Keratinocyte (primary cell): ENCODE measurements at places on chromosomes 6 and 20.

DNA sequence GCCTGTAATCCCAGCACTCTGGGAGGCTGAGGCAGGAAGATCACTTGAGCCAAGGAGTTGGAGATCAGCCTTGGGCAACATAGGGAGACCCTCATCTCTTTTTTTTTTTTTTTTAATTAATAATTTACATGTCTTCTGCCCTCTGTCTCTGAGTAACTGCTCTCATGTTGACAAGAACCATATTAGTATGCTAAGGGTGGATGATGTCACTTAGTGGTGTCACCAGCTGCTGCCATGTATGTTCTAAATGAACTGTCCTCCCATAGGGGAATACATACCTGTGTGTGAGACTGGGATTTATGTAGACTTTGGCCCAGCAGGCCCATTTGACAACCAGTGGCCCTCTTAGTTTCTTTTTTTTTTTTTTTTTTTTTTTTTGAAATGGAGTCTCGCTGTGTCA, 65.6 kb downstream of the SCAND1 start:
- no peak for DNase-seq

GRCh38 chr6:32387589-32388340, 16.1 kb upstream of the TSBP1 start:
- no peak for DNase-seq

DNA sequence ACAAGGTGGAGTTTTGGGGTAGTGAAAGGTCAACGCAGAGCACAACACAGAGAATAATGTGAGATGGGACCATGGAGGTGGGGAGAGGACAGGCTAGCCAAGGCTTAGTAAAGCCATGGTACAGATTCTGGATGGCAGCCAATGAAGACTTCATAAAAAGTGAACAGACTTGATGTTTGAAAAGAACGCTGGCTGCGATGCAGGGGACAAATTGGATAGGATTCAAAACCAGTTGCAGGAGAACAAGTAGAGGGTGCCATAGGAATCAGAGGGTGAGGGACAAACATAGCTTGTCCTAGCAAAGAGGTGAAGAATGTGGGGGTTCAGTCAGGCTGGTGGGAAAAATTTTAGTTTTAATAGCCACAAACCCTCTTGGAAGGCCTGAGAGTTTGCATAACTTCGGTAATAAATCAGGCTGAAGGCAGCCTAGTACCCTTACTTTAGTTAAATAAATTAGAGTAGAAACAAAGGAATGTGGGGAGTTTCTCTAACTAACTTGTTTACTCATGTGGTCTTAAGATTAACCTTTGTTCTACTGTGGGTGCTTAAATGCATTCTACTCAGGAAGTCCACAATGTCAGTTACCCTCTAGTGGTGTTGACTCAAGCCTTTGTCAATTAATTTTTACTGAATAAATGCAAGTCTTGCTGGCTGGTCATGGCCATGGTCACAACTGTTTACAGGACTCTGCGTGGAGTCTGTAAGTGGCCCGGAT, 216.4 kb downstream of the C6orf118 start:
- no peak for DNase-seq

- DNase-seq = no peak
Measured at GRCh38 chr6:104418125-104418524, 441.6 kb downstream of the HACE1 start.

DNA sequence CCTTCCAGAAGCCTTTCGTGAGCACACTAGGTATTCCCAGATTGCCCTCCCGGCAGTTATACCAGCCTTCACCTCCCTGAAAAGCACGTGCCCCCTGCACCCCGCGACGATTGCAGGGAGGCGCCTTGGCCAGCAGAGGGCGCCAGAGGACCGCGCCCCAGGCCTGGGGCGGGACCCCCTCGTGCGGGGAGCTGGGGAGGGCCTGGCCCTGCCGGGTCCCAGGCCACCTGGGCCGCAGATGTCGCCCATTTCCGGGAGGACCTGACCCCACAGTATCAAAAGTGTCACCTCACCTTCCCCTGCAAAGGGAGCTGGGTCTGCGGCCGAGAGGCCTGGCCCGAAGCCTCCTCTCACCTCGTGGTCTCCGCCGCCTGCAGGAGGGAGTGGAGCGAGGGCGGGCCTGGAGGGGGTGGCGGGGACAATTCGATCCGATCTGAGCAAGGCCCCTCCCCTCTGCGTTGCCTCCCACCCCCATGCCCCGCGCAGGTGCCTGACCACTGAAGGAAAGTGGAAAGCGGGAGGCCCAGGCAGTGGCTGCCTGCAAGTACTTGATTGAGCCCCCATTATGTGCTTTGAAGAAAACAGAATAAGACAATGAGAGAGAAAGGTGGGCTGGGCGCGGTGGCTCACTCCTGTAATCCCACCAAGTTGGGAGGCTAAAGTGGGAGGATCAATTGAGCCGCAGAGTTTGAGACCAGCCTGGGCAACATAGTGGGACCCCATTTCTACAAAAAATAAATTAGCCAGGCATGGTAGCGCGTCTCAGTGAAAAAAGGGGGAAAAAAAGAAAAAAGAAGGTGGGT, 3.5 kb upstream of the SNAI1 start:
- no peak for DNase-seq
